ENCODE measurements at places on chromosomes 6 and 20.

- DNase-seq = no peak
Measured at GRCh38 chr6:52642368-52642767, 28.5 kb upstream of the TMEM14A start.

GRCh38 chr20:33009214-33010132, 2.0 kb downstream of the BPIFB2 start:
- no peak for DNase-seq

DNA sequence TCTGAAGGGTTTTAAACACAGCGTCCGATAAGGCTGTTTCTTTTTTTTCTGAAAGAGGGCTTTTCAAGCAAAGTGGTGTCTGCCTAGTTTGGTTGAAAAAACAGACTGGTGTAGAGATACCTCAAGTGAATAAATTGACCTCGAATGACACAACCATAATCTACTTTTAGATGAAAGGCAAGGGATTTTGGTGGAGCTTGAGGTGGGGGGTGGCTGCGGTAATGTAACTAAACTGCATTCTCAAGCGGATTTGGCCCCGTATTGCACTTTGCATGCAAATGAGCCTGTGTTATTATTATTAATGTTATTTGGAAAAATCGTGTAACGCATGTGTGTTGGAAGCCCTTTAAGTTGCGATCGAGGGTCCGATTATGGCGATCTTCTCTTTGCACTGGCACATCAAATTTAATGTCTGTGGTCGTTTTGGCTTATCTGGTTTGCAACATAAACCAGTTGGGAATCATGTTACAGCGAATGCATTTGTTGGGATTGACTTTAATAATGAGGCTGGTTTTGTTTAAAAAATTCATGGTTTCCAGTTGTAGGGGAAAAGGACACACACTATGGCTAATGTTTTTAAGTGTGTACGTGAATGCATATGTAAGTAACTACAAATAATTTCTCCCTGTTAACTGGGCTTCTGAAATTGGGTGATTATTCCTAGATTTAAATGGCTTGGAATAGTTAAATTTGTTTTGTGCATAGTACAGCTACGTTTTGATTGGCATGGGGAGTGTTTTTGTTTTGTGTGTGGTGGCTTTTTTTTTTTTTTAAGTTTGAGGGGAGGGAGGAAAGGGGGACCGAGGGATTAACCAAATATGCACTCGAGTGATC, 1.0 kb downstream of the JARID2 start:
- no peak for DNase-seq

DNA sequence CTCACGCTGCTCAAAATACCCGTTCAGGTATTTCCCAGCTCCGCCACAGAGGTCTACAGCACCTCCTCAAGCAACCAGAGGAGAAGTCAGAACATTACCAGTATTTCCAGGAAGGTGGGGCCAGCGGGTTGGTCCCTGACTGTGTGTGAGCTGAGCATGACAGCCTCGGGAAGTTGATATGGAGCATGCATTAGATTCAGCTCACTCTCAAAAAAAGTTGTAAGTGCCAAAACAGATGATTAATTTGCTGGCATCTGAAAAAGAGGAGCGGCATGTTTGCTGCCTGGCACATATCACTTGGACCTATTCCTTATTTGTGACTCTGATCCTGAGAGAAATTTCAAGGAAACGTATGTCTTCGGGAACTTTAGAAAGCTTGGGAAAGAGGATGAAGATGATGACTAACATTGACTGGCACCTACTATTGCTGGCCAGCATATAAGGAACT, 32.3 kb downstream of the ELOVL2 start:
- no peak for DNase-seq

GRCh38 chr20:50336661-50337060, 146.0 kb downstream of the CEBPB start:
- no peak for DNase-seq

GRCh38 chr20:1467082-1467354, 369 bp upstream of the NSFL1C start:
- no peak for DNase-seq

DNA sequence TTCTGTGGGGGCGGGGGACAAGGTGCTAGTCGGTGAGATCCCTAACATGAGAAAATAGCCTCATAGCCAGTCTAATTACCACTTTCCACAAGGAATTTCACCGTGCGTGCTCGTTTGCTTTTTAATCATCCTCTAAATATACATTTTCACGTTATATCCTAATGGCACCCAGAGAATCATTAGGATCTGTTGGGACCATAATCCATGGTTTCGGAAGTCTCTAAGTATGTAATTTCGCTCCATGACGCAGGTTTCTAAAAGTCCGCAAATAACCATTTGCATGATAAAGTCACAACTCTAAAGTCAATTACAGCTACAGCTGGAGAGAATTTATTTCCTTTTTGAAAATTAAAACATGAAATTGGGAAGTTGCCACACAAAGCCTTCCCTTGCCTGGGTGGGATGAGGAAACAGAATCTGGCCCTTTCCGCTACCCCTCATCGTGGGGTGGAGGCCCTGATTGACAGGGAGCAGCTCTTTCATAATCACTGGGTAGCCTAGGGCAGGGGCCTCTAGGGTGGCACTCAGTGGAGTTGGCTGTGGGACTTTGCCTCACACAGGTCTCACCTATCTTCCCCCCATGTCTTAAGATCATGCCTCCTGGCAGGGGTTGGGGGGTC, 81.9 kb downstream of the LRFN2 start:
- DNase-seq = no peak

DNA sequence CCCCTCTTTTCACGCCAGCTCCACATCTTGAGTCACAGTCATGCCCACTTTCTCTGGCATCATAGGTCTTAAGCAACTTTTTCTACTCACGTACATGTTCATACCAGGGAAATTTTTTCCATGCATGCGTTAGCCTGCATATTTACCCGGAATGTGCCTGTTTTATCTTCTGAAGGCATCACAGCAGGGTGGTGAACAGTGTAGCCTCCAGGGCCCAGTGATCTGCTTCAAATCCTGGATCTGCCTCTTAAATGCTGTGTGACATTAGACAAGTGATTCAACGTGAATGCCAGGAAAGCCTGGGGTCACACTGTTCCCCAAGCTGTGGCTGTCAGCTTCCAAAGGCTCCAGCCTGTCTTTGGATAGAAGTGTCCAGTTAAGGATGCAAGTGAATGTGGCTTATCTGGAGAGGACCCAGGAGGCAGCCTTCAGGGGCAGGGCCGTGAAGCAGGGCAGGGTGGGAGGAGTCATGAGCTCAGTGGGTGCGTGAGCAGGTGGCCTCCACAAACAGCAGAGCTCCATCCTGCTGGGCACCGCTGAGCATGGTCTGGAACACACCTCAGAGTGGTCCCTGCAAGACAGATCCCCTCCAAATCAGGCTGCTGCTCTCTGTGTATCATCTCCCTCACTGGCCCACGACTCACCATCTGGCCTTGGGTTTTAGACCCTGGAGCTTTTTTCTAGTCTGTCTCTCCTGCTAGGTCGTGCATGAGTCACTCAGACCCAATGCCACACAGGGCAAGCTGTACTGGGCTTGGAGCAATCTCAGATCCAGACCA, 30.4 kb upstream of the CD93 start:
- no peak for DNase-seq

- DNase-seq = no peak
Measured at GRCh38 chr6:50927800-50928199, 109.1 kb downstream of the TFAP2B start.

GRCh38 chr6:150579611-150580010, 20.1 kb upstream of the PLEKHG1 start:
- DNase-seq = no peak

GRCh38 chr6:170365593-170365992, 59.0 kb downstream of the FAM120B start:
- DNase-seq = no peak
